A172 (cell line): ENCODE measurements at places on chromosomes 16 and 17. TPM values are rescaled to one million over a fixed set of nuclear protein-coding genes. Genes with fewer than 3 reads are reported as not detected.

GRCh38 chr16:1395444-1396031 is 19.0 kb downstream of the UNKL start:
- DNase-seq: no peak

DNA sequence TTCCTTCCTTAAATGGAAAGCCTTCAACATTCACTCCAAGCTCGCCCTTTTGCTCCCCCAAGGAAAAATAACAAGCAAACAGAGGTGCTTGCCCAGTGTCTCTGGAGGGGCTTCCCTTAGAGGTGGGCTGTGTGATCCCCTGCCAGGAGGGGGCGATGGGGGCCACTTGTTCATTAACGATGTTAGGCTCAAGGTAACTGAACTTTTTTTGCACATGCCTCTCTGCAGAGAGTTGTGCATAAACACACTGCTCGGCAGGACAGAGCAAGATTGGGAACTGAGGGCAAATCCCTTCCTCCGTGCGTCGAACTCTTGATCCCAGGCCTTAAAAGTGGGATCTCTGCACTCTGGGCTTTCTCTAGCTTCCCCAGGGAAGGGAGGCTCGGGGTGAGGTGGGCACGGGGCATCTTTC is 15.5 kb upstream of the NAGLU start:
- no peak for DNase-seq

DNA sequence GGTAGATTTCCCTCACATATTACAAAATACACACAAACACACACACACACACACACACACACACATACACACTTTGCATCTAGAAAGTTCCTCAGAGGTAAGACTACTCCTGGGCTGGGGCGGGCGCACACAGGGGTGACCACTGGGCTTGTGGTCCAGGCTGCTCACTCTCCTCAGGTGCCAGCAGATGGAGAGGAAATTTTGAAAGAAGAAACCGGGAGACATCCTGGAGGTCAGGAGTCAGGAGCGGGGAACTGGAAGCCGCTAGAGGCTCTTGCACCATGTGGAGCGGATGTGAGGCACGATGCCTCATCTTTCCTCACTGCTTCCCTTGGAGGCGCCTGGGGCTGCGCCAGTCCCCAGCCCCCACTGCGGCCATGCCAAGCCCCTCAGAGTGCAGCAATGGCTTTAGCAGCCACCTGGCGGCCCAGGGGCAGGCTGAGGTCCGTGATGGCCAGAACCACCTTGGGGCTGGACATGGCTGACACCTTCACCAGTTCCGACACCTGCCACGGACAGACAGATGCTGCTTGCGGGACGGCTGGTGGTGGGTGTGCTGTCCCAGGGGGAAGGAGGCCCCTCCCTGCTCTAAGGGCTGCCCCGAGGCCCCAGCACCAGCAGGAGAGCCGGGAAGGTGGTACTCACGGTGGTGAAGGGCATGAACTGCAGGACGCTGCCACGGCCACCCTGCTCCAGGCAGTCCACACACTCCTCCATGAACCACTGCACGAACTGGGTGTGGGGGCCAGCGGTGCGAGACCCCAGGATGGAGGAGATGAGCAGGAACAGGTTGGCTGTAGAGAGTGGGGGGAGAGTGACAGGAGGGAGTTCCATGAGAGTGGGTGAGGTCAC is 4.1 kb downstream of the CSF3 start:
- DNase-seq: no peak

DNA sequence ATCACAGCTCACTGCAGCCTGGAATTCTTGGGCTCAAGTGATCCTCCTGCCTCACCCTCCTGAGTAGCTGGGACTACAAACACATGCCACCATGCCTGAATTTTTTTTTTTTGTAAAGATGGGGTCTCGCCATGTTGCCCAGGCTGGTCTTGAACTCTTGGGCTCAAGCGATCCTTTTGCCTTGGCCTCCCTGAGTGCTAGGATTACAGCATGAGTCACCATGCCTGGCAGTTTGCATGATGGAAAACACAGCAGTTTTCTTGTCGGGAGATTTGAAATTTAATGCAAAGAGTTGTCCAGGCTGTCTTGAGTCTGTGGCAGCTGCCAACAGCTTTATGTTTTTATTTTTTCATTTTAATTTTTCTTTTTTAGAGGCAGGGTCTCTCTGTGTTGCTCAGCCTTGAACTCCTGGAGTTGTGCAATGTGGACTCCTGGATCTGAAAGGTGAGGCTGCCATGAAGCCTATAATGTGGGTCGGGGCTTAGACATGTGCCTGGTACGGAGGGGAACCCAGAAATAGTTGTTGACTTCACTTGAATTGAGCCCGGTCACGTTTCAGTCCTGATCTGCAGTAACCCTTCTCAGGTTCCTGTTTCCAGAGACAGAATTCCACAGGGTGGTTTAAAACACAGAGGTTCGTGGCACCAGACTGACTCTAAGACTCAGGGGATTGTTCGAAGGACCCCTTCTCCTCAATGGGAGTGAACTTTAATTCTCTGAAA is 18.7 kb downstream of the CD300A start:
- no peak for DNase-seq

DNA sequence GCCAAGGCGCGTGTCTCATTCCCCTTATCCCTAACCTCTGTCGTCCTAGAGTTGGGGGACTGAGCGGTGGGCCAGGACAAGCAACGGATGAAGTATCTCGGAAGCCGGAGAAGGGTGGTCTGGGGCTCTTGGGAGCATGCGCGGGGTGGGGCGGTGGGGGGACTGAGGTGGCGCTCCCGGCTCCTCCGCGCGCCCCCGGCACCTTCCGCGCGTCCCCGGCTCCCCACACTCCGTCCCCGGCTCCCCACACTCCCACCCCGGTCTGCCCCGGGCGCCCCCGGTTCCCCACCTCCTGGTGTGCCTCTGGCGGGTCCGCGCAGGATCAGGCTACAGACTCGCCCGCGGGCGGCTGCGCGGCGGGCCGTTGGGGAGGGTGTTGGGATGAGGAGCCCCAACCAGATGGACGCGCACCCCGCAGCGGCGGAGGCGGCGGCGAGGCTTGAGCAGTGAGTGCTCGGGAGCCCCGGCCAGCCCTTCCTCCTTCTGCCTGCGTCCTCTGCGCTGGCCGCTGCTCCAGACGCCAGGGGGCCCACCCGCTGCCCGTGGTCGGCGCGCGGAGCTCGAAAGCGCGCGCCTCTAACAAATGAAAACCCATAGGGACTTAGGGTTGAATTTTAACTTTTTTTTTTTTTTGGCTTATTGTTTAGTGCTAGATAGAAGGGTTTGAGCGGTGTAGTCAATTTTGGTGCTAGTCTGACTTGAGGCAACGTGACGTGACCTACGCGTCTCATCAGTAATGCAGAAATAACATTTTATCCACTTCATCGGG is 5.6 kb upstream of the CRYM start:
- DNase-seq: no peak

DNA sequence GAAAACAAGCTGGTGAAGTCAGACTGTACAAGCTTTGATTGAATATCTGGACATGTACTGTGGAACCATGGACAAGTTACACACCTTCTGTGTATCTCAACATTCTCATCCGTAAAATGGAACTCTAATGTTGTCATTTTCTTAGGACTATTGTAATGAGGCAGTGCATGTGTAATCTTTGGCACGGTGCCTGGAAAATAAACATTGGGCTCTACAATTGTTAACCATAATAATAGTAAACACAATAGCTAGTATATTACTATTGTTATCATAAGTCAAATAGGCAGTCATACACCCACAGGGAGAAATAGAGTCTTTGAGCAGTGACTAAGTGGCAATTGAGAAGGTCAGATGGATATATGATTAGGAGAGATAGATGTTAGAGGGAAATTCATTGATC is 39.8 kb upstream of the ANKFN1 start:
- no peak for DNase-seq

- DNase-seq: no peak
Measured at GRCh38 chr17:30393911-30394867, 15.5 kb downstream of the CPD start.

DNA sequence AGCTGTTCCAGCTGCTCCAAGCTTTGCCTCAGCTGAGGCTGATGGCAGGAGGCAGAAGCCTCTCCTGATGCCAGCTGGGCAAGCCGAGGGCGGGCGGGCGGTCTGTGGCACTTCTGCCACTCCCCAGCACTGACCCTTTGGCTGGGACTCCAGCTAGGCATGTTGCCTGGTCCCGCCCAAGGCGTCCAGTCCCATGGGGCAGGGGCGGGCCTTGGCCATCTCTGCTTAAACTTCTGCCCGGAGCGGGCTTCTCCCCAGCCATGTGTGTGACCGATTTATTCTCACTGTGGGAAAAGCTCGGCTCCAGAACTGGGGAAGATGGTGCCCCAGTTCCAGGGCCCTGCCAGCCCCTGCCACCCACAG is 349.1 kb downstream of the SEC14L1 start:
- no peak for DNase-seq

DNA sequence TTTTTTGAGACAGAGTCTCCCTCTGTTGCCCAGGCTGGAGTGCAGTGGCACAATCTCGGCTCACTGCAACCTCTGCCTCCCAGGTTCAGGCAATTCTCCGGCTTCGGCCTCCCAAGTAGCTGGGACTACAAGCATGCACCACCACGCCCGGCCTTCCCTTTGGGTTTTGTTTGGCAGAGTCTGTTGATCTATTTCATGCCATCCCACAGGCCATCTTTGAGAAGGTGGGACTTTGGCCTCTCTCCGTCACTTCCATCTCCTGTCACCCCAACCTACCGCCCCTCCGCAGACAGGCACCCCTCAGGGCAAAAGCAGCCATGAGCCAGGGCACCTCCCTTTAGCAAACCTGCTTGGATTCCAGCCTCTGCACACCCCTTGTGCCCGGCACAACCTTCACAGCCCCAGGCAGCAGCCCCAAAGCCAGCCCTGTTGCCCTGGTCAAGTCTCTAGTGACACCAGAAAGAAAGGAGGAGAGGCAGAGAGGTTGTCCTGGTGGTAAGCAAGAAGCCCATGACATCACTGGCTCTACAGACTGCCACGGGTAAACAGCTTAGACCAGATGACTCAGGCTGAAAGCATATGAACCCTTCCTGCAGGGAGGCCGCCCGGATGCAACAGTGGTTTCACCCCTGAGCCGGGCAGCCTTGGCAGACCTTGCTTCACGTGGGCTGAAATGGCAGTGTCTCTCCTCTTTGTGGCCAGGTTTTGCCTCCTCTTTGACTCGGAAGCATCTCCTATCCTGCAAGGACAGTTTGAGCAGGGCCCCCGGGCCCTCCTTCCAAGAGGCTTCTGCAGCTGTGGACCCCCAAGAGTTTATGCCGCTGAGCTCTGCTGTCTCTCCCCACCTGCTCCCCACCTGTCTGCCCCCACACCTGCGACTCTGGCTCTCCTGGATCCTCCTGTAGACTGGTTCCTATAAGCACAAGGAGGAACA is 8.1 kb upstream of the TIMP2 start:
- DNase-seq: peak; percentile 99

DNA sequence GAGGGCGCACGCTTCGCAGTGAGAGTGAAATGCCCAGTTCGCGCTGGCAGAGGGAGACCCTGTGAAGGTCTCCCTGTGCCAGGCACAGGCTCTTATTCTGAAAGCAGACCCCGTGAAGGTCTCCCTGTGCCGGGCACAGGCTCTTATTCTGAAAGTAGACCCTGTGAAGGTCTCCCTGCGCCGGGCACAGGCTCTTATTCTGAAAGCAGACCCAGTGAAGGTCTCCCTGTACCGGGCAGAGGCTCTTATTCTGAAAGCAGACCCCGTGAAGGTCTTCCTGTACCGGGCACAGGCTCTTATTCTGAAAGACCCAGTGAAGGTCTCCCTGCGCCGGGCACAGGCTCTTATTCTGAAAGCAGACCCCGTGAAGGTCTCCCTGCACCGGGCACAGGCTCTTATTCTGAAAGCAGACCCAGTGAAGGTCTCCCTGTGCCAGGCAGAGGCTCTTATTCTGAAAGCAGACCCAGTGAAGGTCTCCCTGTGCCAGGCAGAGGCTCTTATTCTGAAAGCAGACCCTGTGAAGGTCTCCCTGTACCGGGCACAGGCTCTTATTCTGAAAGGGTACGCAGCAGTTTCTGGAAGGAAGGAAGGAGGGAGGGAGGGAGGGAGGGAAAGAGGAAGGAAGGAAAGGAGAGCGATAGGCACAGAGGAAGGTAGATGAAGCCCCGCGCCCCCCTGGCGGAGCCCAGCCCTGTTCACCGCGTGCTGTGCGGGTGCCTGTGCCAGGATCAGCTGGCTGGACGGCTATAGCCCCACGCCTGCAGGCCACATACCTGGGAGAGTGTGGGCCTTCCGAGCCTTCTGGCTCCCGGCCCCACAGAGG is 55.3 kb downstream of the WDR45B start:
- peak; percentile 67 for DNase-seq

GRCh38 chr16:81484908-81485624 is 40.5 kb downstream of the CMIP start:
- peak; percentile 33 for DNase-seq

DNA sequence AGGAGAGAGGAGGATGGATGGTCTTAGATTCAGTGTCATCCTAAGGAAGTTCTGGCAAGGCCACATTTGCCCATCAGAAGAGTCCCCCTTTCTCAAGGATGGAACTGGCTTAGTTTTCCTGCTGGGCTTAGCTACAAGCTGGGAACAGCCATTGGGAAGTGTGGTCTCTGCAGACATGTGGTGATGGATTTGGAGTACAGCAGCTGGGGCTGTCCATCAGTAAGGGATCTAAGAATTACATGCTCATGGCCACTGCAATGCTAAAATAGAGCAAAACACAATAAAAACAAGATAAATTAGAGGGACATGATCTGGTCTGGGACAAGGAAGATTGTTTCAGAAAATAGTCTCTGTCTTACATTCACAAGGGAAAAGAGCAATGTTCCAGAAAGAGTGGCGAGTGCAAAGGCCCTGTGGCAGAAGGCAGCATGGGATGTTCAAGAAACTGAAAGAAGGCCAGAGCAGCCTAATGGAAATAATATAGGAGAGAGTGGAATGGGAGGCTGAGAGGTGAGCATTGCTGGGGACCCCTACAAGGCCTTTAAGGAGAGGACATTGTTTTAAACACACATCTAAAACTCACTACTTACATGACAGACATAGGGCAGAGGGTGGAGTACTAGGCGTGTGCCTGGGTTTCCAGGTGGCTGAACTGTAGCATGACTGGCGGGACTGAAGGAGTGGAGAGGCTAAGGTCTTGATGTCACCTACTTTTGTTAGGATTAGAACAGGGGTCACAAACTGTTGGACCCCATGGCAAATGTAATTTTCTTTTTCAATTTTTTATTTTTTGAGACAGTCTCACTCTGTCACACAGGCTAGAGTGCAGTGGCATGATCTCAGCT is 17.0 kb upstream of the TOX3 start:
- no peak for DNase-seq

DNA sequence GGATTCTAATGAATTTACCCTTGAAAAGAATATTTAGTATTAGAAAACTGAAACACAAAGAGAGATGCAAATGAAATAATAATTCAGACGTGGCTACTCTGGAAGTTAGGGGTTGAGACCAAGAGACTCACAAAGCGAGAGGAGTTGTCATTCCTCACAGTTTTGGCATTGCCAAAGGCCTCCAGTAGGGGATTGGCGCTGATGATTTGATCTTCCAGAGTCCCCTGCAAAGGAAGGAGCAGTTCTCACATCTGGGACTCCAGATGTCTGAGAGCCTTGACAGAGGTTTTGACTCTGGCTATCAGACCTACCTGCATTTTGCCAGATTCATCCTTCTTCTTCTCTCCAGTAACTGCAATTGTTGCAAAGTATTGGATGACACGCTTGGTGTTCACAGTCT is 6.6 kb downstream of the MYH8 start:
- no peak for DNase-seq

- DNase-seq: no peak
Measured at GRCh38 chr17:82780195-82780594, 28.3 kb downstream of the TBCD start.

The DHRS11 gene
- 15.4 and 22.7 TPM in 2 replicates for total RNA-seq

The ENPP7 gene
- total RNA-seq: not detected in 2 replicates

The EFCAB5 gene
- not detected in 2 replicates for total RNA-seq

The MT1A gene
- total RNA-seq: not detected in 2 replicates

The DBF4B gene
- total RNA-seq: 8.0 and 12.2 TPM in 2 replicates

The XAF1 gene
- not detected in 2 replicates for total RNA-seq

The MT4 gene
- not detected in 2 replicates for total RNA-seq

The PRSS8 gene
- total RNA-seq: 2.9 and 4.2 TPM in 2 replicates

The KRT15 gene
- total RNA-seq: 29.8 and 31.9 TPM in 2 replicates

The RASD1 gene
- not detected in 2 replicates for total RNA-seq
